Cerebellar cortex (tissue), 1 donor: ENCODE measurements at places on chromosomes 2 and 18.

GRCh38 chr2:165698444-165698884, 95.6 kb downstream of the GALNT3 start:
- peak; percentile 63 for DNase-seq

DNA sequence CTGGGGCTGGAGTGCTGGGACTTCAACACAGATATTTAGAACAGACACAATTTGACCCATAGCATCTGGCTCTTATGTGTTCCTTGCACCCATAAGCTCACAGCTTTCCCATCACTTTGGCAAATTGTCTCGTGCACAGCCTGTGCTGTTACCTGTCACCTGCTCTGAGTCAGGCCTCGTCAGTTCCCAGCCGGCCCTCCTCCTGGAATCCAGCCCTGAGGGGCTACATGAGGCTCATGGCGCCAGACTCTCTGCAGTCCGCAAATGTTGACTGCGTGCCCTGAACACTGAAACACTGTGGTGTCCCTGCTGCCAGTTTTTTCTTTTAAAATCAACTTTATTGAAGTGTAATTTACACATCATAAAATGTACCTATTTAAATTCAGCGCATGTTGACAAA, 65.4 kb upstream of the BZW1 start:
- DNase-seq, result no peak

DNA sequence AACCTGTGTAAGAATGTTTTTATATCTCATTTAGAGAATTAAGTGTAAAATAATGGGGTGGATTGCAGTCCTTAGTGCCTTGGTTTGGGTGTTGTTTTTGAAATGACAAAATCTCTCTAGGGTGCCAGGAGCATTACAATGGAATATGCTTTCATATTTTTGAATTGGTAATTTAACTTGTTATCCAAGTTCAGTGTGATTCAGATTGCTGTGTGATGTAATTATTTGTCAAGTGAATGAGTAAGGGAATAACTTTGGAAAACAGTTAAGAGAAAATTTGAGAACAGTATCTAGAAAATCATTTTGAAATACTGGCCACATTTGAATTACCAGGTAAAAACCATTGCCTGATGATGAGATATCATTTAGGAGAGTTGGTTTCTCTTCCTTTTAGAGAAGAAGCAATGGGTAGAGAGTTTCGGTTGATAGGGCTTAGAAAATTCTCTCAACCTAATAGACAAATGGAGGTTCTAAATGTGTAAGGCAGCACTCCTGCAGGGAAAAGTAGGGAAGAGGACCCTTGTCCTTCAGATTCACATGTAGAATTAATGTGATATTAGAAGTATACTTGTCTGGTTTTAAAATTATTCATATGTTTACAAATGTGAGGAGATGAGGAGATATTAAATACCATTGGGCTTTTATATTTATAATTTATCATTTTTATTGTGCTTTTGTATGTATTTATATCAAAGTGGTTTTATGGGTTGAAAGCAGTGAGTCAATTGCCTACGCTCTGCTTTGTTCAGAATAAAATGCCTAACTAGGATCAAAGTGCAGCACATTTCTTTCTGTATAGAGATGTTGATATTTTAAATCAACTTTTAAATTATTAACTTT, 124.8 kb downstream of the PHLPP1 start:
- DNase-seq, result no peak

DNA sequence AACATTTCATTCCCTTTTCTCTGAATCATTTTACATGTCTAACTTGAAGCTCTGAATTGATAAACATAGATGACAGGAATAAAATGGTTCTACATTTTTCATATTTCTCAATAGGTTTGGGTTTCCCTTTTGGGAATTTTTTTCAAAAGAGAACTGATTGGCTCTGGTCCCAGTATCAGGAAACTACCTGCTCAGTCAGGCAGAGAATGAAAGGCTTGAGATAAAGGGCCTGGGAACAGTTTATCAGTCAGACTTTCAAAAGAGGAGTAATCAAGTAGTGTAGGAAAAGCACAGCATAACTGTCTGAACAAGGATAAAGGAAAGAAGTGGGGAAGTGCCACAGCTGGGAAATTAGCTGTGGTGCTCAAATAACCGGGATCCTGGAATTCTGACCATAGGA, 28.3 kb upstream of the CCL20 start:
- DNase-seq, result no peak

- no peak for DNase-seq
These were observed 25.9 kb downstream of the ENOSF1 start for GRCh38 chr18:686339-687111.

GRCh38 chr2:238558456-238559099, 131.9 kb downstream of the ASB1 start:
- no peak for DNase-seq

DNA sequence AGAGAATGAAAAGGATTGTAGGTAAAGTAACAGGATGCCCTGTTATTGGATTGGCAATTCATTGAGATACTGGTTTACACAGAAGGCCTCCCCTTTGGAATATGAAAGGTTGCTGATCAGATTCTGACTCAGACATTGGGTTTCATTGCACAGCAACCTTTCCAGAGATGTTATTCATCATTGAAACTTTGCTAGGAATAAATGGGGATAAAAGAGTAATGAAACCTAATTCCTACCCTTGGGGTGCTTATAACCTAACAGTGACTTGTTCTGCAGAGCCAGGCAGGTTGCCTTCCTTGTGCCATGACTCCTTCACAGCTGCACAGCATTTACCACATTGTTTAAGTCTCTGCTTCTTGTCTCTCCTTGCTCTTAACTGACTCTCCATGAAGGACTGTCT, 5.0 kb downstream of the NAB1 start:
- no peak for DNase-seq

- DNase-seq, result no peak
These were observed 506.5 kb upstream of the TNP1 start for GRCh38 chr2:217366266-217366895.
